ENCODE measurements at places on chromosomes 5 and 9.
A peak's percentile ranks its signal among the peaks of the same experiment; 100 is the strongest.

DNA sequence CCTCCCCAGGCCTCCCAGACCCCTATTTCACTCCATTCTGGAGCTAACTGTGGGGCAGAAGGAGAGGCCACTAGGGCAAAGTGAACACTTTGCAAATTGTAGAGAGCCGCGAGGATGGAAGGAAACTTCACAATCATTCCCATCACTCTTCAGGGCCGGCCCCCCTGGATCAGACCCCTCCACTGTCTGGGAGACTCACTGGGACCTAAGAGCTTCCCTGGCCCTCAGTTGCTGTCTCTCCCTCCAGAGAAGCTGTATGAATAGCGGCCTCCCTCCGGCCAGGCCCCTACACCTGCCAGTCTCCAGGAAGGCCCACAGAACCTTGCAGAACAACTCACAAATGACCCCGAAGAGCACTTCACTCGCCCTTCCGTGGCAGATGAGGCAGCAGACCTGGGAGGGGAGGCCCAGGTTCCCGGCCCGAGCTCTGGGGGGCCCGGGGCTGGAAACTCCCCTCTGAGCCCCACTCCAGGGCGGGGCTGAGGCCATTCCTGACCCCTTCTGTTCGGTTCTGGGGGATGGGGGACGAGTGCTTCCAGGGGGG is 141.9 kb upstream of the IER5L start:
- no peak for DNase-seq

GRCh38 chr5:89036704-89037489 is 153.9 kb upstream of the MEF2C start:
- DNase-seq = no peak

GRCh38 chr5:144333336-144333920 is 162.8 kb downstream of the KCTD16 start:
- DNase-seq = no peak

- DNase-seq = no peak
Observed at GRCh38 chr9:134358662-134359319, 32.5 kb downstream of the RXRA start.

DNA sequence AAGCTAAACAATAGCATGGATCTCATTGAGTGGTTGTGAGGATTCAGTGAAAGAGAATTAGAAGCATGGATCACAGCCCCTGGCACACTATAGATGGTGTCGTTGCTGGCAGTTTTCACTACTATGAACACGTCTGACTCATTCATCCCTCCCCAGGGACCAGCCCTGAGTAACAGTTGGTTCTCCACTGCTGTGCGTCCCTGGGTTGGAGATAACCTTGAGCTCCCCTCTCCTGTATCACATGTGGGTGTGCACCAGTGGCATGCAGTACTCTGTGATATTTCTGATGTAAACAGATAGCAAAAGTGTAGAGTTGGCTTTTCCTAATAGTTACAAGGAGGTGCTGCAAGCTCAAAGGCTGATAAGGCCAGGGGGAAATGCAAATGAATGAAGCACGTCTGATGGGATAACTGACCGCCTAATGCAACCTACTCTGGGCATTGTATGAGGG is 8.8 kb upstream of the LCP2 start:
- peak; percentile 72 for DNase-seq

DNA sequence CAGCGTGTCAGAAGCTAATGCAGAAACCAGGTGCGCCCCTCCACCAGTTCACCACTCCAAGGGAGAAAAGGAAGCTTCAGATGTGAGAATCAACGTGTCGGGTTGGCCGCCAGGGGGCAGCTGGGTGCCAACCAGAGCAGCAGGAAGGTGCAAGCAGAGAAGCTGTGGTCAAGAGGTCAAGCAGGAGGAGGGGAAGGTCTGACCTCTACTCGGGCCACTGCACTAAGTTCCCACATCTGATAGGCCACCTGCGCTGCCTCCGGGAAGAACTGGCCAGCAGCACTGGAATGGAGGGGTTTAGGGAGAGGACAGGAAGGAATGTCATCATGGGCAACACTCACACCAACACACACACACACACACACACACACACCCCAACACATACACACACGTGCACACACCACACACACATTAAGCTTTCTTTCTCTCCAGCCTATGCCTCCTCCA is 31.4 kb downstream of the ANXA6 start:
- DNase-seq = peak; percentile 56

DNA sequence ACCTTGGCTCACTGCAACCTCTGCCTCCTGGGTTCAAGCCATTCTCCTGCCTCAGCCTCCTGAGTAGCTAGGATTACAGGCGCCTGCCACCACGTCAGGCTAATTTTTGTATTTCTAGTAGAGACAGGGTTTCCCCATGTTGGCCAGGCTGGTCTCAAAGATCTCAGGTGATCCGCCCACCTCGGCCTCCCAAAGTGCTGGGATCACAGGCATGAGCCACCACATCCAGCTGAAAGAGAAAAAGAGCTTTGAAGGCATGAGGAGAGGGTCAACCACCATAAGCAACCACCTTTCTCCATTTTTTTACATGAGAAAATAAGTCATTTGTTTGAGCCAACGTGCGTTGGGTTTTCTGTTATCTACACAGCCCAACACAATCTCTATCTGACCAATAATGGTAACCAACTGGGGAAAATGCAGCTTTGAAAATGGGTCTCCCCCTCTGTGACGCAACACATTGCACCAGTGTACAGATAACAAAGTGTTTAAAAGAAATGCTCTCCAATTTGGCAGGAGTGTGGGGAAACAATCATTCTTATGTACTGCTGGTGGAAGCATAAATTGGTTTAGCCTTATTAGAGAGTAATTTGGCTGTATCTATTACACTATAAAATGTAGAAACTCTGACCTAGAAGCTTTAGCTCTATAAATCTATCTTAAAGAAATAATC is 45.8 kb upstream of the ZBTB43 start:
- DNase-seq = no peak

GRCh38 chr5:107813559-107813958 is 142.8 kb upstream of the EFNA5 start:
- no peak for DNase-seq

DNA sequence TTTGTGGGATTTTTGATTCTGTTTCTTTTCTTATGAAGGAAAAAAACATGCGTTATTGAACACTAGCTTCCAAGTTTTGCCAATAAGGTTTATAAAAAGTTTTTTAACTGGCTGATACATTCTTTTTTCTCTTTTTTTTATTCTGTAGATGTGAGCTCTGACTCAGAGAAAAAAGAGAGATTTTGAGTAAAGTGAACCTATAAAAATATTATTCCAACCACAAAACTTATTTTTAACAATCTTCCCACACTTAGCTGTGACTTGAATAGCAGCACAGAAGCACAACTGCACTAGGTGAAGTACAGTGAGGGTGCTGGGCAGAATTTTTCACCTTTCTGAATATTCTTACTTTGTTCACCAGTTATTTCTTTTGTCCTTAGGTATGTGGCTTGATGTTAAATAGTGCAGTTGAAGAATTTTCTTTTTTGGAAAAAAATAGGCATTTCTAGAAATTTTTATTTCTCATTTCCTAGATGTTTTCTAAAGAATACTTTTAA is 41.6 kb downstream of the CHSY3 start:
- DNase-seq = no peak

GRCh38 chr9:80649001-80649420 is 1040.3 kb downstream of the TLE1 start:
- DNase-seq = no peak

- DNase-seq = no peak
Observed at GRCh38 chr5:43074987-43075318, 34.8 kb upstream of the ANXA2R start.

GRCh38 chr9:125428060-125428901 is 166.7 kb downstream of the GAPVD1 start:
- no peak for DNase-seq

DNA sequence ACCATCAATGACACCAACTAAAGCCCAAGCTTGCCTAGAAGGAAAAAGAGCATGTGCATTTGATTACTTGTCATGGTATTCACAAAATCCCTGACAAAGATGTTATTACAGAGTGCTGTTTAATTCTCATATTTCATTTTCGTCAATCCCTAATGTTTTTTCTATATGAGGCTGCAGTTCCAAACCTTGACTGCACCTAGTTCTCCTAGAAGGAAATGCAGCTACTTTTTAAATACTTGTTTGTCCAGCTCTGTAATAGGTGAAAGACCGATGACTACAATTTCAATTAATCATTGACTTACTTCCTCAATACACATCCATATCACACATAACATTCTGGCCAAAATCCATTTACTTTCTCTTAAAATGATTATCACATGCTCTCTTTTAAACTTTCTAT is 28.1 kb downstream of the CEMIP2 start:
- no peak for DNase-seq

- no peak for DNase-seq
Observed at GRCh38 chr5:112886975-112887374, 25.9 kb downstream of the SRP19 start.

DNA sequence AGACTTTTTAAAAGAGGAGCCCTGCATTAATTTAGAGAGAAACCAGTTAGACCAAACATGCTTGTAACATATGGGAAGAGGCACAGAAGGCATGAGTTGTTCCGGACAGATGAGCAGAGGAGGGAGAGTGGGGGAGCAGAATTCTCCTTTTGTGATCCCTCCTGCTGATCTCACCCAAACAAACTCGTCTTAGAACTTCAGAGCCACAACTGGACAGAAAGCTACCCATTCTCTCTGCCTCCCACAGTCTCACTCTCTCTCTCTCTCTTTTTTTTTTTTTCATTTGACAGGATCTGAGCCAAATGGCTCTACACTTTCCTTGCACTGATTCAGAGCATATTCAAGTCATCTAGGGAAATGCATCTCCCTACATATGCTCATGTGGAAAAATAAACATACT is 196.0 kb upstream of the PAPPA start:
- DNase-seq = no peak

DNA sequence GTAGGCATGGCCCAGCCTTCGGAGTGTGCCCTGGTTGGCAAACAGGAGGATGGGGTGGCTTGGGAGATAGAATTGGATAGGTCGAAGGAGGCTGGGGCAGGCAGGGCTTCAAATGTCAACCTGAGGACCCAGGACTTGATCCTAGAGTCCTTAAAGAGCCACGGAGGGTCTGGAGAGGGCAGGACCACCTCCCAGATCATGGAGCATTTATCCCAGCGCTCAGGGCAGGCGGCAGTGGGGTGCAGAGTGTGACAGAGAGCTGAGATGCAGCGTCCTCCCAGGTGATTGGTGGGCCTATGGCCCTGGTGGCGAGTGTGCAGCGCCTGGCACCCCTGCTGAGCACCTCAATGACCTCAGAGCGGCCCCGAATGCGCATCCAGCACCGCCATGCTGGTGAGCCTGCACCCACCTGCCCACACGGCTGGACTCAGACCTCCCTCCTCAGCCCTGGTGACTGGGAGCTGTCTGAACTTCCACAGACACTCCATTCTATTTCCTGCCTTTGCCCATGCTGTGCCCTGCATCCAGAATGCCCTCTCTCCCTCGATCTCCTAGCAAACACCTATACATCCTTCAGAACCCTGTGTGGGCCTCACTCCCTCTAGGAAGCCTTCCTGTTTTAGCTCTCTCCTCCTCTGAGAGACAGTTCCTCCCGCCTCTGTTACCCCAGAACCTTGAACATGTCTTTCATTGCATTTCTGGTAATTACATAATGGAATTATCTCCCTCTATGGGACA is 6.3 kb downstream of the ADGRD2 start:
- no peak for DNase-seq

GRCh38 chr9:113395000-113395861 is 5.9 kb downstream of the ALAD start:
- no peak for DNase-seq

DNA sequence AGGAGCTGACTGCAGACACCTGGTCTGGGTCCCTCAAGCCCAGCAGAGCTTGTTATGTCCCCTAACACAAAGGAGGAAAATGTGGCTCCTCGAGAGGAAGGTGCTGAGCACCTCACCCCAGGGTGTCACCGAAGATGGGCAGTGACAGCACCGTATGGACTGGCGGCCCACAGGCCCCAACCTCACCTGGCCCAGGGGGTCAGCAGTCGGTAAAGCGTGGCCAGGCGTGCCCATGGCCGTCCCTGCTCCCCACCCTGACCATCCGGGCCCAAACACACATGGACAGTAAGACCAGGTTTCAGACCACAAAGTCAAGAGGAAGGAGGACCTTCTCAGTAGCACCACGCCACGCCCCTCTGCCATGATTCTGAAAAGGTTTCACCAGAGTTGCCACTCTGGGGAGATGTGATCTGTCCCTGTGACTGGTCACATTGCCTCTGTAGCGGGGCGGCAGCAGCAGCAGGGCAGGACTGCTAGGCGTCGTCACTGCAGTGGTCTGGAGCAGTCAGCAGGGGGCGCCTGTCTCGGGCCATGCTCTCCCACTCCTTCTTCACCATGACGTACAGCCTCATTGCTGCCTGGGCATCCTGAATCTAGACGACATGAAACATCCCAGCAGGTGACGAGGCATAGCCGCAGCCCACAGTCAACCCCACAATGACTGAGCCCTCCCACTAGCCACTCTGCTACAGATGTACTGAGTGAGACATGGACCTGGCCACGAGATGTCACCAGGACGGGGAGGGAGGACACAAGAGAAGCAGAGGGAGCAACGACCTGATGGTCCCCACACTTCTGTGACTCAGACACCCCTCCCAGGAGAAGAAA is 11.1 kb downstream of the REXO4 start:
- peak; percentile 64 for DNase-seq

DNA sequence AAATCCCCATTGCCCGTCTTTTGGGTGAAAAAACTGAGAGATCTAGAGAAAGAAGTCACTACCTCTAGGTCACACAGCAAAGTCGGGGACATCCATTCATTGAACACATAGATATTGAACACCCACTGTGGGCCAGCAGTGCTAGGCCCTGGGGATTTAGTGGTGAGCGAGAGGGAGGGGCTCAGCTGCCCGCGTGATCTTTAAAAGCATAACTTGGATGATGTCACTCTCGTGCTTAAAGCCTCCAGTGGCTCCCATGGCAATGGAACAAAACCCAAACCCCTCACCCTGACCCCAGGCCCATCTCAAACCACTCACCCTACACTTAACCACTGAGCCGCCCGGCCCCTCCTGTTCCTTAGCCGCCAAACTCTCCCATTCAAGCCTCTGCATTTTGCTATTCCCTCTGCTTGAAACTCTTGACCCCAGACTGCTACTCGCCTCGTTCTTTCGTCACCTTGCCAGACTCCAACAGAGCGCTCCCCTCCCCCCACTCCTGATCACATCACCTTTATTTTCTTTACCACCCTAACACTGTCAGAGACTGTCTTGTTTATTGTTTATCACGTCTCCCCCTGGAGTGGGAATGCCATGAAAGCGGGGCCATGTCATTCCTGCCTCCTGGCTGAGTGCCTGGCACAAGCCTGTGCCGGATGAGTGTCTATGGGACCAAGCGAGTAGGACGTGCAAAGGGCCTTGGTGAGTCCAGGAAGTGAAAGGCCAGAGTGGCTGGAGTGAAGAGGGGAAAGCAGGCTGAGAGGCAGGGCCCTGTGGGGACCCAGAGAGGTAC is 710 bp upstream of the PIP5KL1 start:
- DNase-seq = no peak

DNA sequence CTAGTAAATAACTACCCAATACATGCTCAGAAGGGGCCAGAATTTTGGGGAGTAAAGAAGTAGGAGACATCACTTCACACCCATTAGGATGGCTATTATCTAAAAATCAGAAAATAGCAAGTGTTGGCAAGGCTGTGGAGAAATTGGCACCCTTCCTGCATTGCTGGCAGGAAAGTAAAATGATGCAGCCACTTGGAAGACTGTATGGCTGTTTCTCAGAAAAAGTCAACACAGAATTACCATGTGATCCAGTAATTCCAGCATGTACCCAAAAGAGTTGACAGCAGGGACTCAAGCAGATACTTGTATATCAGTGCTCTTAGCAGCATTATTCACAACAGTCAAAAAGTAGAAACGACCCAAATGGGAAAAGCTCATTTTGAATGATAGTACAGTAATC is 107.6 kb downstream of the APBA1 start:
- no peak for DNase-seq
